Stimulated activated CD8-positive, alpha-beta memory T cell treated with anti-CD3 and anti-CD28 coated beads, Interleukin-7, amount 100 ng/mL, for 48 hours (primary cell): ENCODE measurements at places on chromosomes 4 and X.

GRCh38 chrX:2500091-2500802 lies 529 bp downstream of the DHRSX start:
- no peak for DNase-seq

DNA sequence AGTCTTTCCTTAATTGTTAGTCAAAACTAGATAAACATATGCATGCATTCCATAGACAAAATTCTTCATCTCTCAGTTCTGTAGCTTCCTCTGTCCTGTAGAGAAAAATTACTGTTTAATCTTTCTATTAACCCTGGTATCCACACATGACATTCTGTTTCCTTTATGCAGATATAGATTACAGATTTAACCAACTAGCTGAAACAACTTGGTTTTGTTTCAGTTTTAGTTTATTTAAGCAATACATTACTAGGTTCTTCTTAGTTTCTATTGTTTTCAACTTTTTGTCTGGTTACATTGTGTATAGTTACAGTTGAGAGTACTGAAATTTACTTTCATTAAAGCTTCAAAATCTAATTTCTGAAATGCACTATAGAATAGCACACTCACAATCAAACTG lies 933.9 kb upstream of the EPHA5 start:
- DNase-seq, result no peak

DNA sequence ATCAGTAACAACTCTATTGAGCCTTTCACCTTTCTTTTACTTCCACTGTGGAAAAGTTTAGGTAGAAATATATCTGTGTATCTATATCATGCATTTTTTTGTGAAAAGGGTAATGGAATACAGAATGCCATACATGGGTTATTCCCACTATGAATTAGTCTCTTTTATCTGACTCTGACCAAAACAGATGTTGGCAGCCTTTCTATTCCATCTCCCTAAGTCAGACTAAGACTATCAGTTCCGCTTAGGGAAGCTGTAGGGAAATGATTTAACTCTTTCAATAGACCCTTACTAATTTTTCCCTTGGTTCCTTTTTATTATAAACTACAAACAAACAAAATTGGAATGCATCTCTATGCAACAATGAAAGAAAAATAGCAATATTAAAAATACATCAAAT lies 92.3 kb upstream of the LEF1 start:
- DNase-seq, result no peak

DNA sequence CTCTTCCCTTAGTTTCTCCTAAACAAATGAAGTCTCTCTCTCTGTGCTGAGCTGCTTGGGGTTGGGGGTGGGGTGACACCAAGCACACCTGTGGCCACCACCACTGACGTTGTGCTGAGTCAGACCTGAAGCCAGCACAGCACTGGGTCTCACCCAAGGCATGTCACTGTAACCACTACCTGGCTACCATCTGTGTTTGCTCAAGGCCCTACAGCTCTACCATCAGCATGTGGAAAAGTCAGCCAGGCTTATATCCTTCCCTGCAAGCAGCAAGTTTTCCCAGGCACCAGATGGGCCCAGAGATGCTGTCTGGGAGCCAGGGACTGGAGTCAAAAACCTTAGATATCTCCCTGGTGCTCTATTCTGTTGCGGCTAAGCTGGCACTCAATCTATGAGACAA lies 6.9 kb downstream of the CXCL10 start:
- peak; percentile 37 for DNase-seq

DNA sequence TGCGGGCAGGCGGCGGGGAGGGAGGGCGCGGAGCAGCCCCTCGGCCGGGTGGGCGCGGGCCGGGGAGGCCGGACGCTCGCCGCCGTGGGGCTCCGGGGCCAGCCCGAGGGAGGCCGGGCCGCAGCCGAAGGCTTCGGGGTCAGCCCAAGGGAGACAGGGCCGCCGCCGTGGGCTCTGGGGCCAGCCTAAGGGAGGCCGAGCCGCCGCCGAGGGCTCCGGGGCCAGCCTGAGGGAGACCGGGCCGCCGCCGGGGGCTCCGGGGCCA lies 251 bp downstream of the KIAA0232 start:
- DNase-seq, result no peak

DNA sequence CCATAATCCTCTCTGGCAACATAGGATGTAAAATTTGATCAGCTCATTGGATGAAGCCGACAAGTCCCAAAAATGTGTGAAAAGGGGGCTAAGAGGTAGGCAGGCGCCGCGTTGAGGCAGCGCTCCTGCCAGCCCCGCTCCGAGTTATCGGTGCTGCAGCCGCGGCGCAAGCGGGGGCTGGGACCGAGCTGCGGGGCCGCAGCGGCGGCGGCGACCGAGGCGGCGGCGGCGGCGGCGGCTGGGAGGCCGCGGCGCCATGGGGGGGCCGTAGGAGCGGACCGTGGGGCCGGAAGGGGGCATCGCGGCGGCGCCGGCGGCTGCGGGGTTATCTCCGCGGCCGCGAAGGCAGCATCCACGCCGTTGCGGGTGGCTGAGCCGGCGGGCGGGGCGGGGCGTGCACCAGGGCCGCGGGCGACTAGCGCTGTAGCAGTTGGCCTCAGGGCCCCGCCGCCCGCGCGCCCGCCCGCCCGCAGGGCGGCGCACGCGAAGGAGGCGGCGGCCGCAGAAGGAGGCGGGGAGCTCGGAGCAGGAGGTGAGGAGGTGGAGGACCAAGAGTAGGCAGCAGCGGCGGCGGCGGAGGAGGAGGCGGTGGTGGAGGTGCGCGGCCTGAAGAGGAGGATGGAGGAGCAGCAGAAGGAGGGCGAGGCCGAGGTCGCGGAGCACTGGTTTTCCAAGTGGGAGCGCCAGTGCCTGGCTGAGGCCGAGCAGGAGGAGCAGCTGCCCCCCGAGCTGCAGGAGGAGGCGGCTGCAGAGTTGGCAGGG lies 126.0 kb upstream of the CXorf66 start:
- peak; percentile 1 for DNase-seq

DNA sequence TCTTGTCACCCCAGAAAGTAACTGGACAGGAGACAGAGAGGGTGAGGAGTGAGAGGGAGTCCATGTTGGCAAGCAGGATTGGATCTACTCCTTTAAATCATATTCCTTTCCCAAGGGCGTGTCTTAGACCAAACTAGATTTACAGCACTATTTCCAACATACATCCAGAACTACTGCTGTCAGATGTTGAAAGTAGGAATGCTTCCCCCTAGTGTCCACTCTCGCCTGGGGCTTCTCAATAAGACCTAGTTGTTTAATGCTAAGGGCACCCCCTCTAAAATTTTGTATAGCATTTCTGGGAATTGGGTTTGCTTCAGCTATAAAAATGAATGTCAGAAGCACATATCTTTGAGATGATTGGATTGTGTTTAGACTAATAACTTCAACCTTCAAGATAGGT lies 13.3 kb downstream of the OFD1 start:
- no peak for DNase-seq

DNA sequence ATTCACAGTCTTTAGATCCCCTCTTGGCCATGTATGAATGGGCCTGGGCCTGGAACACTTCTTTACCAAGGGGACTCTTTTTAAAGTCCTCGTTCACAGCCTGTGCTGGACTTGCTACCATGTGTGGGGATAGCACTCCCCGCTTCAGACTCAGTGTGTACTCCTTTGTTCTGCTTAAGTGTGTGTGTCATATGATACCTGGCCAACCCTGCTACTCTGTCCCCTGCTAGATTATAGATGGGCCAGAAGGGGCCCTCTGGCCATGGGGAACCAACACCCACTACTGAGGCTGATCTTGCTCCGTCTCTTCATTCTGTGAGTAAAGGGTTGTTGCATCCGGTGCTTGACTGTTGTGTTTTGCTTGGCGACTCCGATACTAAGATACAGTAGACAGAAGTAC lies 8.0 kb downstream of the CCDC110 start:
- DNase-seq, result no peak

- no peak for DNase-seq
Measured at GRCh38 chr4:120725639-120726580, 196.6 kb downstream of the PRDM5 start.

DNA sequence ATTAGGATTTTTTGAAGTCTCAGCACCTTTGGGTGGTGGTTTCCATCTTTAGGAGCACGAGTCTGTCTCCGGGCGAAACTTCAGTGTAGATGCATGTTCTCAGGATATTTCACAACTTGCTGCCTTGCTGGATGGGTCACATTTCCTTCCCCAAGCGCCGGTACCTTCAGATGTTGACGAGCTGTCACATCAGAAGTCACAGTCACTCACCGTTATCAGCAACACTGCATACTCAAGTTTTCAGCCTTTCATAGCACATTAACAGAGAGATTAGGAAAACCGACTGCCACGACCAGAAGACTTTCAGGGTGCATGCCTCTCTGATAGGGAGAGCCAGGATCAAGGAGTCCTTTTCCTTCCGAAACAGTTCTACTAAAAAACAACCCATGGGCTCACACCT lies 77.8 kb downstream of the SHROOM2 start:
- no peak for DNase-seq

- DNase-seq, result no peak
Measured at GRCh38 chrX:40266490-40267333, 169.0 kb upstream of the BCOR start.

DNA sequence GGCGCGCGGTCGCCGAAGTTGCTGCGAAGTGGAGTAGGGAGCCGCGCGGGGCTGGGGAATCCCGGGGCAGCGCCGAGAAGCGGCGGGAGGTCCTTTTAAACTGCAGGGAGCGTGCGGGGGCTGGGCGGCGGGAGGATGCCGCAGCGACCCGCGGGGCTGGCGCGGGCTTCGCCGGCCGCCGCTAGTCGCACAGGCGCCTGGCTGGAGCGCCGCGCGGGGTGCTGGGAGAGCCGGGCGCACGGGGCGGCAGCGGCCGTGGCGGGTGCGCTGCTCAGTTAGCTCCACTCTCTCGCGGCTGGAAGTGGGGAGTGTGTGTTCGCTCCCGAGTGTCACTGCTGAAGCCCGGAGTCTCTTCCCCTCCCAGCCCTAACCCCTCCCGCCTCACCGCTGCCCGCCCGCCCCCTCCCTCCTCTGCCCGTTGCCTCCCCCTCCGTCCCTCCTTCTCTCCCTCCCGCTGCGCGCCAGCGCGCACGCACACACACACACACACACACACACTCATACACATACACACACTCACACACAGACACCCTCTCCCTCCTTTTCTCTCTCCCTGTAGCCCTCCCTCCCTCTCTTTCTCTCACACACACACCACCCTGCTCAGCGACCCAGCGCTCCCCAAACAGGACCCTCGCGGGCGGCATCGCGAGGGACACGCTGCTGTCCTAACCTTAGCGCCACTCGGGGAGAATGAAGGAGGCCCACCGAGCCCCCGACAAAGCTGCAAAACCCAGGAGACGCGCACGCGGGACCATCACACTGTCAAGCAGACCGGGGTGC lies at the start of gene NDNF:
NDNF (minus strand) TSS at position 312 of the 780 bp plus-strand sequence. CDS start 26,698 bp downstream, outside the sequence.
- DNase-seq, result peak; percentile 20

GRCh38 chrX:41043674-41044345 lies 41.4 kb upstream of the USP9X start:
- DNase-seq, result no peak

DNA sequence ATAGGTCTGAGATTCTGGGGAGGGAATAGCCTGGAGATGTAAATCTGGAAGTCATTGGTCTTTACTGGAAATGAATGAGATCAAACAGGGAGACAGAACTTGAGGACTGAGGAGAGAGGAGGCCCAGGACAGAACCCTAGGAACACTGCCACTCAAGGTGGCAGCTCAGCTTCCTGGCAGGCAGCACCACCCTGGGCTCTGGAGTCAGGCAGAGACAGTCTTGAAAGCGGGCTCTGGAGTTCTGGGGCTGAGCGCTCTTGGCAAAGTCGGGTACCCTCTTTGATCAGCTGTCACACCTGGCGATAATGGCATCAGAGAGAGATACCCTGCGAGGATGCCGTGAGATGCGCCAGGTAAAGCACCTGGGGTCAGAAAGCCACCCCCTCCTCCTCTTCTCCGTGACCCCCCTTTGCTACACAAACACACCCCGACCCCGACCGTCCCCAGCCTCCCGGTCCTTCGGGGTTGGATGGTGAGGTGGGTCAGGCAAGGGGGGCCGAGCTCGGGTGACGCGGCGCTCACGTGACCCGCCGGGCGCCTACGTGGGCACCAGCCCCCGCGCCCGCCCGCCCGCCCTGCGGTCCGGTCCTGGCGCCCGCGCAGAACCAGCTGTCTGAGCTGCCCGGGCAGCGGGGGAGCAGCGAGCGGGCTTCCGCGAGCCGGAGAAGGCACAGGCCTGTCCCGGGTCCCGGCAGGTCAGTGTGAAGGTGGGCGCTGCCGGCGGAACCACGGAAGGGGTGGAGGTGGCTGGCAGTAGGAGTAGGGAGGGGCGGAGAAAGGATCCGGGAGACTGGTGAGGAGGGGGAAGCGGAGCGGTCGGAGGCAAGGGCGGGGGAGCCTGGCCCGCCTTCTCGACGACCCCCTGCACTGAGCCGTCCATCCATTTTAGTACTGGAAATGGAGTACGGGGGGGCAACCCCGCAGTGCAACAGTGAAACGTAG lies at the start of gene TCEAL3:
TCEAL3 (plus strand) TSS at position 600 of the 942 bp plus-strand sequence. CDS start 1,102 bp downstream, outside the sequence.
- DNase-seq, result no peak

GRCh38 chr4:133148690-133149363 lies at the start of gene PCDH10:
Gene PCDH10 (plus strand): TSS chr4:133149294. CDS start chr4:133150141, 847 bp downstream.
- DNase-seq, result no peak

DNA sequence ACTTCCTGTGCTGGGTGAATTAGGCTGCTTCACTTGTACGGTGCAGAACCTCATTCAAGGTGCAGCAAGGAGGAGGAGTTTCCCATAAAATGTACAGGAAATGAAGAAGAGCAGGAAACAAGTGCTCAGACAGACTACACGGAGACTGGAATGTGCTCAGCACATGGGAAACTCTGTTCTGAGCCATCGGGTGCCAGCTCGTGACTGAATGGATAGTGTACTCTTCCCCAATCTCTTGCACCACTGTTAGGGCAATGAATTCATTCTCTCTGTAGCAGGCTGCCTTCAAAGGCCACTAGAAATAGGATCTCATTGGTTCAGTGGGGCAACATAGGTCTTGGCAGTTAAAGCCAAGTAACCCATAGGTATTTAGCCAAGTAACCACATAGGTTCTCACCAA lies 200.0 kb upstream of the LDB2 start:
- DNase-seq, result no peak

- no peak for DNase-seq
Measured at GRCh38 chr4:163493643-163494359, 689 bp upstream of the TMA16 start.

- DNase-seq, result no peak
Measured at GRCh38 chrX:112839856-112840255, 775 bp downstream of the AMOT start.

GRCh38 chr4:157072002-157072401 lies 3.9 kb upstream of the GLRB start:
- DNase-seq, result no peak

- DNase-seq, result no peak
Measured at GRCh38 chr4:137454767-137455166, 77.5 kb downstream of the PCDH18 start.

GRCh38 chrX:51922561-51922960 lies 29.1 kb downstream of the MAGED1 start:
- DNase-seq, result no peak

DNA sequence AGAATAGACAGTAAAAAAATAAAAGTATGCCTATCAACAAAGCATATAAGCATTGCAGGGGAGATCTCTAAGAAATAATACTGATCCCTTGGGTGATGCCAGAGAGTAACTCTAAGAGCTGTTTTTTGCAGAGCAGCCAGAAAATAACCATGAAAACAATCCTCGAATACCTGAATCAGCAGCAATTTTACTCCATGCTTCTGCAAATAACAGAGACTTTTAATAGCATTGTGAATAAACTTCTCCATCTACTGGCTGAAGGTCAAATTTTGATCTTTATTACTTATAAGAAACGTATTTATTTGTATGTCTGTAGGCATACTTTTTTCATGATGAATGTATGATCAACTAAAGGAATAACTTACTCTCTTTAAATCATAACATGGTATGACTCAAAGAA lies 334.5 kb downstream of the GALNTL6 start:
- DNase-seq, result no peak

- no peak for DNase-seq
Measured at GRCh38 chr4:169131556-169132208, 121.6 kb upstream of the CBR4 start.

GRCh38 chr4:179352221-179352620 lies 1910.0 kb upstream of the AGA start:
- DNase-seq, result no peak
